ENCODE measurements at places on chromosomes 2 and 18.
A peak's percentile ranks its signal among the peaks of the same experiment; 100 is the strongest.

DNA sequence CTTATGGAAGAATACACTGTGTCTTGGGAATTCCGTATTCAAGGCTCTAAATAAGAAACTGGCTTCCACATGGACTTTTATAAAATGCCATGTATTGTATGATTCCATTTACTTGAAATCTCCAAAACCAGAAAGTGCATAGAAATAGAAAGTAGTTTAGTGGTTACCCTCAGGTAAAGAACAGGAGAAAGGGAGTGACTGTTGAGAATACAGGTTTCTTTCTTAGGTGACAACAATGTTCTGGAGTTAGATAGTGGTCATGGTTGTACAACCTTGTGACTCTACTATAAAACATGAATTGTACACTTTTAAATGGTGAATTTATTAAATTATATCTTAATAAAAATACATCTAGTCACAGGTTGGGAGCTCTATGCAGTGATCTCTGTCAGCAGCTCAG lies 481.8 kb downstream of the SPAG16 start:
- no peak for DNase-seq

DNA sequence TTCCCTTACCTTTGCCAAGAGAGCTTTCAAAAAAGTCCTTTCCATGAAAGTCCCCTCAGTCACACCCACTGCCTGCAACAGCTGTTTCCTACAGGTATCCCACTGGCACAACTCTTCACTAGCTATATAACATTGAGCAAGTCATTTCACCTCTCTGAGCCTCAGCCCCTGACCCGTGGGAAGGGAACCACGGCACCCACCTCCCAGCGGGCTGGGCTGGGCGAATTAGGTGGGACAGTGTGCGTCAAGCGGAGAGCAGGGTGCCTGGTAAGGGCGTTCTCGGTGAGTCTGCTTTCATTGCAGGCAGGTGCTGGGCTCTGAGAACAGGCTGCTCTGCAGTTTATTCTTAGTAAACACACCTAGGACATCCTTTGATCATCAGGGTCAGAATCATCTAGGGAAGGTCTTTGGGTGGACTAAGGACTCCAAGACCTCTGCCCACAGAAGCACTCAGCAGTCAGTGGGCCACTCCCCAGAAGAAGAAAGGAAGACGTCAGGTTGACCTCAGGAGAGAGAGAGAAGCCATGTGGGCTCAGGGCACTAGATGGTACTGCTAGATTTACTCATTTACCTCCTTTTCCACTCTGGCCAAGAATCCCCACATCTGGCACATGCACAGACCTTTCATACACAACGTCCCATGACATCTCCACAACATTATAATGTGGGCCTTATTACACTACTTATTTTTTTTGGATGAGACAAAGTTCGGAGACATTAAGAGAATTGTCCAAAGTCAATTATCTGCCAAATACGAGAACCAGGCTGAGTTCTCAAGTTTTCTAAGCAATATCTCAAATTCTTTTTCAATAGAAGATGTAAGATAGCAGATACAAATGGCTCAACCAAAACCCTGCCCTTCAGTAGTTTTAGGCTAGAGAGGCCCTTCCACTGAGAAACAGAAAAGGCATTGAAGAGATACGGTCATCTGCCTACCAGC lies 79.9 kb downstream of the GALNT14 start:
- no peak for DNase-seq

DNA sequence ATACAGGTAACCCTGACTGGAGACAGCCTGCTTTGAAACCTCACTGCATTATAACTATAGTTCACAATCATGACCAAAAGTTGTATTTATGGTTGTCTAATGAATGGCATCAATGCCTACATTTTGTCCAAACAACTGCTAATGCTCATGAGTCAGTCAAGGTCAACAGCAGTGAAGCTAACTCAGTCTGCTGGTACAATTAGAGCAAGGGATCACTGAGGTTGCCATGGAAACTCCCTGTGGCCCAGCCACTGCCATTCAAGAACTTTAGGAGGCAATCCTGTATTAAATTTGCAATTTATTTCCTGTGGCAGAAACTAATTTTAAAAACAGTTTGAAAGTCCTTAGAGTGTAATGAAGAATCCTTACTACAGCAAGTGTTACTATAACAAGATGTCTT lies 185.1 kb upstream of the SMAD7 start:
- DNase-seq: no peak

DNA sequence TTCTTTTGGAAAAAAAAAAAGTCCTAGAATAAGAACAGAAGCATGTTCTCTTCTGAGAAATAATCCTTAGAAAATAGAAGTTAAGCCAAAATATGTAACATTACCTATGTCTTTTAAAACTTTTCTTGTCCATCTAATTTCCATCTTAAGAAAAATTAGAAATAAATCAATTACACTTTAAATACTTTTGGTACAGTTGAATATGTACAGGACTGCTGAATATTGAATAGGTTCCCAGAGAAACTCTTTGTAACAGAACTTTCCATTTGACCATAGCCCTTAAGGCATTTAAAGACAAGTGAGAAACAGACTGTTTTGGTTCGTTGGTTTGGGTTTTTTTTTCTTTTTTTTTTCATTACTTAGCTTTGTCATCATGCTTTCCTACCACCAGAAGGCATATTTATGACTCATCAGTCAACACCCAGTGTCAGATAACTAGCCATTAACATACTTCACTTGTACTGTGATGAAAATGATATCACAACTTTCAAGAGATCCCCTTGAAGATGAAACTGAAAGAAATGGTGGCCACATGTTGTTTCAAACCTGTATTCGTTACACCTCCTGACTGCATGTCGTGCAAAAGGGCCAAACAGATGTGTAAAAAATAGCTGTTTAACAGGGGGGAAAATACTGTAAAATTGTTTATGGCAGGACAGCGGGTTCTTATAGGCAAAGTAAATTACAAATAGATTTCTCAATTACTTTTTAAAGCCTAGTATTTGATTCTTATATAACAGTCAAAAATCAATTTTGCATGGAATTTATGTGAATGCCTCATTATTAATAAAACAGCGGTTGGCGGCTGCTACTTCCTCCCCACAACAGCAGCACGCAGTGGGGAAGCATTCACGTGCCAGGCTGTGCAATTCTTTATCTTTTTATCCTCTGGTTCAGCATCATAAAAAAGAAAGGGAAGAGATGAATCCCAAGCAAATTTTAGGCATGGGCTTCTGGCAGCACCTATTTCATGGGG lies 280.7 kb upstream of the HNRNPA3 start:
- DNase-seq: peak; percentile 5

- DNase-seq: no peak
These were observed 6.3 kb upstream of the EN1 start for GRCh38 chr2:118853651-118854291.

- peak; percentile 12 for DNase-seq
These were observed 23.6 kb upstream of the SERPINE2 start for GRCh38 chr2:224062481-224063297.

DNA sequence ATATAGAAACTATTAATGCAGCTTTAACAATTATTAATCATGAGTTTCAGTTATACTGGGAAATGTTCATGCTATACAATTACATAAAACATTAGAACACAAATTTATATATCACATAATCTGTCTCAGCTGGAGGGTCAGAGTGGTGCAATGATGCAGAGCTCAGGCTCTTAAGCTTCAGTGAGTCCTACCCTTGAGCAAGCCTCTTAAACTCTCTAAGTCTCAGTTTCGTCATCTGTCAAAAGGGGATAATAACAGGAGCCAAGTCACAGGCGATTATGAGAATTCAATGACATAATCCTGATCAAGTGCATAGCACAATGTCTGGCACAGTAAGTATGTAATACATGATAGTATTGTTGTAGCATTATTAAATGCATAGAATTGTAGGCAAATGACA lies 46.0 kb downstream of the LAMA1 start:
- no peak for DNase-seq

DNA sequence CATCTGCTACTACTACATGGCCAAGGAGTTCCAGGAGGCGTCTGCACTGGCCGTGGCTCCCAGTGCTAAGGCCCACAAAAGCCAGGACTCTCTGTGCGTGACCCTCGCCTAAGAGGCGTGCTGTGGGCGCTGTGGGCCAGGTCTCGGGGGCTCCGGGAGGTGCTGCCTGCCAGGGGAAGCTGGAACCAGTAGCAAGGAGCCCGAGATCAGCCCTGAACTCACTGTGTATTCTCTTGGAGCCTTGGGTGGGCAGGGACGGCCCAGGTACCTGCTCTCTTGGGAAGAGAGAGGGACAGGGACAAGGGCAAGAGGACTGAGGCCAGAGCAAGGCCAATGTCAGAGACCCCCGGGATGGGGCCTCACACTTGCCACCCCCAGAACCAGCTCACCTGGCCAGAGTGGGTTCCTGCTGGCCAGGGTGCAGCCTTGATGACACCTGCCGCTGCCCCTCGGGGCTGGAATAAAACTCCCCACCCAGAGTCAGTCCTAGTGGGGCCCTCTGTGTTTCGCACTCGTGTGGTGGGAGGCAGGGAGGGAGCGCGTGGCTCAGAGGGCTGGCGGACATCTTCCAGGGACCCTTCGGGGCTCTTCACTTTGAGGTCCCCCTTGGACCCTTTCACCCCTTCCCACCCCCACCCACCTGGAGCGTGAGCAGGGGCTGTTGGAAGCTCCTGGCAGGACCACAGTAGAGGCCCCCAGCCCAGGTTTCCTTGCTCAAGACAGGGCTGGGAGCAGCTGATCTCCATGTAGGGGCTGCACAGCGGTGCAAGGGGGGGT lies 5.7 kb downstream of the GPR35 start:
- DNase-seq: no peak

DNA sequence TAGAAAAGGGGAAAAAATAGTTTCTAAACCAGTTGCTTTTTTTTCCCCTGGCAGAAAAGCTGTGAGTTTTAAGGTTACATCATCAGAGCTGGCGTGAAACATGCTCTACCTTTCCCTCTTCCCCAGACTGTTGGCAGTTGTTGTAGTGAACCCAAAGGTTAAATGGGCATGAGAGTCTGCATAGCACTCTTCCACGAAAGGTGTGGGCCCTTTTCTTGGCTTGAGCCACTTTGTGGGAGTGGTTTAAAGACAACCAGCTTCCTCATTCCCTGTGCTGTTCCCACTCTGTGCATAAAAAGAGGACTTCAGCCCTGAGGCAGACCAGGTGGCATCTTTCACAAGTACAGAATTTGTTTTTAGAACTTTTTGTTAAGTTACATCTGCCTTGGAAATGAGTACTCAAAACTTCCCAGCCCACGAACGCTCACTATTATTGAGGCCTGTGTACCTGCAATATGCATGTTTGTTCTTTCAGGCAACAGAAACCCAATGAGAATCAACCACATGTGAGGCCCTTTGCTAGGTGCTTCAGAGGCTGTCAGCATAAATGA lies 243.8 kb downstream of the BABAM2 start:
- peak; percentile 72 for DNase-seq

DNA sequence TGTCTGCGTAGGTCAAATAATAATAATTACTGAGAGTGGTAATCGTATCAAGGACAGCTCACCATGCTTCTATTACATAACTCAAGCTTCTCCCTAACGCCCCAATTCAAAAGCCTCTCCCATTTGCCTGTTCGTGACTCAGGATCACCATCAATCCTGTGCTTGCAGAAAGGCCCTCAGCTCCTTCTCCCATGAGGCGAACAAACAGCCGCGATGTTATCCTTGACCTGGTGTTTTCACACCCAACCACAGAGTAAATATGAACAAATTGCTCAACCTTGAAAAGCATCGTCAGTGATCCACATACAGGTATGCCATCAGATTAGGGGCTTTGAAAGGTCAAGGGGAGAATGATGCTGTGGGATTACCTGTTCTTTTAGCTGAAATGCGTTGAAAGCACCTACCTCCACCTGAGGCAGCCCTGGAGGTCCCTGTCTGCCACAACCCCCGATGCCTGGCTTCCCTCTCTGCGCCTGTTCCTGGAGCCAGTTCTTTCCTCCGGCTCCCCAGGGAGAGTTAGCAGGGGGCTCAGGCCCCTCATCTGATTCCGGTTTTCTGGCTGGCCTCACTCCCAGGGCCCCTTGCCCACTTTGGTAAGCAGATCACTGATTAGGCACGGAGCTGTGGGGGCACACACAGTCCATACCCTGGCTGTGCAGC lies 39.1 kb upstream of the ODC1 start:
- no peak for DNase-seq

DNA sequence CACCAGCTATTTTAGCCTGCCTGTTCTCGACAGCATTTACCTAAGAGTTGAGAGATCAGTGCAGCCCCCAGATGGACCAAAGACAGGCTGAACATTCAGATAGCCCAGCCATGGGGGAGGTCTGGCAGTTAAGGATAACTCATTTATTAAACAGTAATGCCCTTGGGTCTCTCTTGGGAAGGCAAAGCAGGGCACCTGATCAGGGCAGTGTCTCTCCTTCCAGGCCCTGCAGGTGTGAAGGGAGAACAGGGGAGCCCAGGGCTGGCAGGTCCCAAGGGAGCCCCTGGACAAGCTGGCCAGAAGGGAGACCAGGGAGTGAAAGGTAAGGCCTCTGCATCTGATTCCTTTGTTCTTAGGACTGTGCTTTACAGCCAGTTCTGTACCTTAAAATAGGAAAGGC lies 49.6 kb downstream of the MARCO start:
- DNase-seq: no peak

DNA sequence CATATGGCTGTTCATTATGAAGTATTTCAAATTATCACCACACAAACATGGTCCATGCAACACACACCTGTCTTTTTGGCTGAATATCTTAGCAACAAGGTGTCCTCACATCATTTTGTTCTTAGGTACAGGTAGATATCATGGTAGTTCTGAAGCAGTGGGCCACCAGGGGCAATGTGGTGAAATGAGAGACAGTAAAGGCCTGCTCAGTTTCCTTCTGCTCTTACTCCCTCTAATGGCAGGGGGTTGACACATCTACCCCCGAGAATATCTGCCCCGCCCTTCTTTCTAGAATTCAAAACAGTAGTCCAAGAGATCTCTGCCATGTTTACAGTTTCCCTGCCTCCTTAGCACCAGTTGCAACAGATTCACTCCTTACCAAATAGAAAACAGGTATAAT lies 147.0 kb upstream of the KLHL14 start:
- peak; percentile 47 for DNase-seq

DNA sequence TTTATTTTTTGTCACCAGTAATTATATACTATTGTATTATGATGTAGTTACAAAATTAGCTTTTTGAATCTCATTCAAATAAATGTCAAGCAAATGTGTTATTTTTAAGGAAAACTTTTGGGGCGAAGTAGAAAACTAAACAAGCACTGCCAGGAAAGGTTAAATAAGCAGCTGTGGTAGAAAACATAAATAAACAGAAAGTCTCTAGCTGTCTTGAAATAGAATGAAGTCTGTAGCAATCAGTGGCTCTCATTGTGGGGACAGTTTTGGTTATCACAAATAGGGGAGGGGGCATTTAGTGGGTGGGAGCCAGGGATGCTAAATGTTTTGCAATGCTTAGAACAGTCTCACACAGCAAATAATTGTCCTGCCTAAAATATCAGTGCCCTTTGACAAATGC lies 3.4 kb downstream of the INSIG2 start:
- no peak for DNase-seq

- no peak for DNase-seq
These were observed 66.6 kb downstream of the GYPC start for GRCh38 chr2:126722546-126722945.

DNA sequence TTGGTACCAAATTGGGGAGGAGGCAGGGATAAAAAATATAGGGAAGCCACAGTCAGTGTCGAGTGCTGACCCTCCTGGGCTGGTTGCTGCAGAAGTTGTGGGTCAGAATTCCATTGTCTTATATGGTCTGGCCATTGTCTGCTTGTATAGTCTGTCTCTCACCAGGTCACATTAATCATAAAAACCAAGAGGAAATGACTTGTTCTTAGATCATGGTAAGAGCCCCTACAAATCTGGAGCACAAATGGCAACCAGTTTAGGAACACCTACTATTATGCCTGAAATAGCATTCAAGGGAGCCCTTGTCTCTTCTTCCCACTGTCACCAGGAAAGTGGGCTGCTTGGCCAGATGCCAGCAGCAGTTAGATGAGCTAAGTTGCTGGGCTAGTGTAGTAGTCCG lies 119.7 kb upstream of the RMP24 start:
- no peak for DNase-seq

Data from hematopoietic multipotent progenitor cell treated with erythropoietin and hydrocortisone succinate and interleukin-3 and kit ligand, for 8 days (in vitro differentiated cells).